Right renal pelvis (tissue), 4 donors: ENCODE measurements at places on chromosomes 4 and X. TPM values are rescaled to one million over a fixed set of nuclear protein-coding genes. Genes with fewer than 3 reads are reported as not detected.

The POU3F4 gene
- polyA plus RNA-seq: 7.3 TPM

- DNase-seq: no peak
Measured at GRCh38 chrX:81201071-81201470, 642 bp downstream of the HMGN5 start.

DNA sequence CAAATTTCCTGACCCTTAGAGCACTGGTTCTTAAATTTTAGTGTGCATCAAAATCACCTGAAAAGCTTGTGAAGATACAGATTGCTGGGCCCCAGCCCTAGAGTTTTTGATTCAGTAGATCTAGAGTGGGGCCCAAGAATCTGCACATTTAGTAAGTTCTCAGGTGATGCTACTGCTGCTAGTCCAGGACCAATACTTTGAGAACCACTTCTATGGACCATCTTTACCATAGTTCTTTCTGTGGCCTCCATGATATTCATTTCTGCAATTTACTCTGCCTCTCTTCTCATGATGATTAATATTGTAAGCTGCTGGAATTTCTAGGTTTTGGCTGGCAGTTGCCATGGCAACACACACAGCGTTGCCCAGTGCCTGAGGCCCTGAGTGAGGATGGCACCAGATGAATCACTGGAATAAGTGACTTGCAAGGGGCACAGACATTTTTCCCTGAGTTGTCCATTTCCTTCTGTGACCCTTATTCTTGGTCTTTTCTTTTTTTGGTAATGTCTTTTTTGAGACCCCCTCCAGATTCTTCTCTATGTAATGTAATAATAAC lies 83.6 kb downstream of the PPP1R2C start:
- DNase-seq: no peak

GRCh38 chr4:81628489-81628888 lies 156.8 kb upstream of the RASGEF1B start:
- DNase-seq: no peak

- DNase-seq: peak; percentile 3
Measured at GRCh38 chrX:15564981-15565579, 35.7 kb downstream of the ACE2 start.

DNA sequence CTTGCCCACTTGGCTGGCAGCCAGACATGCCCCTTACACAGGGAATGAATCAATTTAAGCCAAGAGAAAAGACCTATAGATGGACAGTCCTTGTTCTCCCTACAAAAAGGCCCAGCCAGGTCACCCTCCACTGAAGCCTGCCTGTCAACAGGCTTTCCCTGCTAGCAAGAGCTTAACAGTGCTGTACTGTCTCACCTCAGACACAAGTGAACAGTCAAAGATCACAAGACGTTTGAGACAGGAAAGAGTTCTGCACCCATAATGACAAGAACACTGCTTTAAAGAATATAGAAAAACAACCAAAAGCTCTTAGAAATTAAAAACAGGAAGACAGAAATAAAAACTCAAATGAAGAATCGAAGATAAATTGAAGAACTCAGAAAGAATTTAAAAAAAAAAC lies 4.6 kb downstream of the RNF175 start:
- no peak for DNase-seq

DNA sequence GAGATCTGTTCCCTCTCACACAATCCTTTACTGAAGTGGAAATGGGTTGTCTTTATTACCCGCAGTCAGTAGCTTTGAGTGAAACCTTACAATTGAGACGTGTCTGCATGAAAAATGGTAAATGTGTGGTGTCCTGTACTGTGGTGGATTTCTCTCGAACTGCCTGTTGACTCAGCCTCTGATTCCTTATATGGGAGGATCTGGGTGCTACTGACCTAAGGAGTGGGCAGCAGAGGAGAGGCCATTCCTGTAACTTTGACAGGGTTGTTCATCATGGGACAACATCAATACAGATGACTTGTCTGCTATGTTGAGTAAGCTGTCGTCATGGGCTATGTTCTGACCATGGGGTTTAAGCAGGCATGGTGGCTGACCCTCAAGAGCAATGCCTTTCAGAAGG lies 159.6 kb upstream of the WDR1 start:
- no peak for DNase-seq

The TMSB15A gene
- polyA plus RNA-seq: 73.8 TPM

GRCh38 chr4:6696611-6697010 lies 2.9 kb downstream of the S100P start:
- no peak for DNase-seq

DNA sequence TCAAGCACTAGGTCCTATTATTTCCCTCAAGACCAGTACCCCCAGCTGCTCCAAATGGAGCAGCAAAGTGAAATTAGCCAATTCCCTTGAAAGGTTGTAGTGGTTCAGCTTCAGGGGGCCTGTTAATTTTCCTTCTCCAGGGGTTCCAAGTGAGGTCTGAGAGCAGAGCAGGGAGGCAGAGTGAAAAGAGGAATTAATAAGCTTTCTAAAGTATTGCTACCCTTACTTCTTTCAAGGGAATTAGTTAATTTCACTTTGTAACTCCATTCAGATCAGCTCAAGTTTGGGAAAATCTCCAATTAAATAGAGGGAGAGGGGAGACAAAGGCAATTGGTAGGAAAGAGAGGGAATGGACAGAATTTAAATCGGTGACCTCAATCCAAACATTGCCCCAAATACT lies 78.7 kb upstream of the SLC7A11 start:
- no peak for DNase-seq

DNA sequence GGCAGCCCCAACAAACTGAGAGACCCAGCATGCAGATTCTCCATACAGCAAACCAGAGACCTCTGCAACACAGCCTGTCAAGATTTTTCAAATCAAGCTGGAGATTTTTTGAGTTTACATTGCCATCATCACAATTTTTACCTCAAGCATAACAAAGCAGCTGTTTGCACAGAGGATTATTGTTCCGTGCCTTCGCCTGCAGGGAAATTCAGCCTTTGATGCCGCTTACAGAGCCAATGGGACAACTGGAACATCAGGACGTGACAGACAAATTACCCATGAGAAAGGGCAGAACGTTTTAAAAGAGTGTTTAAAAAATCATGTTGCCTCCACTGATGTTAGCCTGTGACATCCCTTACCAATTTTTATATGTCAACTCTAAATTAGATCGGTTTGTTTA lies 363.7 kb downstream of the FBXW7 start:
- no peak for DNase-seq

DNA sequence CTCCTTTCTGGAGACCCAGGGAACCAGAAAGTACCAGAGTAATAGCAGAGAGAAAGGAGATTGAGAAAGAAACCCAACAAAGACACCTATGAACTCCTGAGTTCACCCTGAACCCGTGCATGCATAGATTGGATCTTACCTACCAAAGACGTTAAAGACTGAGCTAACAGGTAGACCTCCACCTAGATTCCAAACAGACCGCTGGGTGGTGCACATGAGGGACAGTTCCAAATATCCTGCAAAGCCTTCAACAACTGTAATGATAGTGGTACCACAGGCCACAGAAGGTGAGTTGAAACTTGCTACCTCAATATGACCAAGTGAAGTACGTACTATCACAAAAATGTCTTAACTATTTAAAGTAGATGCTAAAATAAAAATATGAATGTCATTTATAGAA lies 34.0 kb upstream of the NR0B1 start:
- DNase-seq: no peak

The TEX13B gene
- polyA plus RNA-seq: not detected

DNA sequence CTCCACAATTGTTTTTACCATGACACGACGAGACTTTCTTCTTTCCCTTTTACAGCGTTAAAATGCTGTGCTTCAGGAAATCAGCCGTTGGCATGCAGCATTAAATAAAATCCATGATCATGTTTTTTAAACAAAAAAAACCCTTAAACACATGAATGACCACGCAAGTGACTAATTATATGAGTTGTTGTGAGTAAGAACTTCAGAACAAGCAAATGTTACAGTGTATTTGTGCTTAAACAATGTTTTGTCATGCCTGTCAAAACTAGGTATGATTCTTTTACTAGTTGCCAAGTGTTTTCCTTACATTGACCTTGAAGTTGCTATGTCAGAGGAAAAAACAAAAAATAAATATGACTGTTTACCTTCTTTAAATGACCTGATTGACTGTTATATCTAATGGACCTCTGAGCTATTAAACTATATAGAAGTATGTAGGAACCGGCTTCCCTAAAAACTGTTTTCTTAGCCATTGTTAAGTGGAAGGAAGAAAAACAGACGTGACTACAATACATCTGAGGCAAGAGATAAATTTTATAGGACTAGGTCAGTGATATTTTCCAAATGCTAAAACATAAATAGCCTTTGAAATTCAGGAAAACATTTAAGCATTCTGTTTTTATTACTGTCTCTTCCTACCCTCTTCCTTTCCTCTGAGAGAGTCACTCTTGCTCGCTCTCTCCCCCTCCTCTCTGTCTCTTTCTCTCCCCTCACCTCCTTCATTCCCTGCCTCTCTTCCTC lies 197.1 kb downstream of the PALLD start:
- no peak for DNase-seq

DNA sequence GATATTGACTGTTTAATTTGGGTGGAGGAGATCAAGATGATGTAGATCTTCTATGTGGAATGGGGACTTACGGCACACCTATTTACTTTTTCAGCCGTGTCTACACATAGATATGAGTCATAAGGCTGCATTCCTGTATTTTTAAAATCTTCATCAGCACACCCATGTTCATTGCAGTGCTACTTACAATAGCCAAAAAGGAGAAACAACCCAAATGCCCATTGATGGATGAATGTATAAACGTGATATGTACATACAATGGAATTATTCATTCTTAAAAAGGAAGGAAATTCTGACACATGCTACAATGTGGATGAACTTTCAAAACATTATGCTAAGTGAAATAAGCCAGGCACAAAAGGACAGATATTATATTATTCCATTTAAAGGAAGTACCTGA lies 98.6 kb downstream of the AASDH start:
- DNase-seq: no peak

DNA sequence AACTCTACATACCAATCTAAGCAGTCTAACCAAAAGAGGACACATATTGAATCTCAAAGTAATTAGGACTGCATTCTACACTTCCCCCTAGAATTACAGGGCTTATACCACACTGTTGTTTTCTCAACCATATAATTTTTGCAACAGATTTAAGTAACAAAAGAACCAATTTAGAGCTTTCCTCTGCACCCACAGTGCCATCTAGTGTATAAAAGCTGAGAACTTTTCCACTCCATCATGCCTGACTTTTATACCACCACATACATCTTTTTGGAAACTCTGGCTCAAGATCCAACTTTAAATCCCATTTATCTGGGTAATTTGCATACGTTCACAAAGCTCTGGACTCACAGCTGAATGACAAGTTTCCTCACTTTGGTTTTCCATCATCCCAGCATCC lies 99.5 kb downstream of the EFHC2 start:
- DNase-seq: no peak

The VSIG4 gene
- 5.8 TPM for polyA plus RNA-seq

DNA sequence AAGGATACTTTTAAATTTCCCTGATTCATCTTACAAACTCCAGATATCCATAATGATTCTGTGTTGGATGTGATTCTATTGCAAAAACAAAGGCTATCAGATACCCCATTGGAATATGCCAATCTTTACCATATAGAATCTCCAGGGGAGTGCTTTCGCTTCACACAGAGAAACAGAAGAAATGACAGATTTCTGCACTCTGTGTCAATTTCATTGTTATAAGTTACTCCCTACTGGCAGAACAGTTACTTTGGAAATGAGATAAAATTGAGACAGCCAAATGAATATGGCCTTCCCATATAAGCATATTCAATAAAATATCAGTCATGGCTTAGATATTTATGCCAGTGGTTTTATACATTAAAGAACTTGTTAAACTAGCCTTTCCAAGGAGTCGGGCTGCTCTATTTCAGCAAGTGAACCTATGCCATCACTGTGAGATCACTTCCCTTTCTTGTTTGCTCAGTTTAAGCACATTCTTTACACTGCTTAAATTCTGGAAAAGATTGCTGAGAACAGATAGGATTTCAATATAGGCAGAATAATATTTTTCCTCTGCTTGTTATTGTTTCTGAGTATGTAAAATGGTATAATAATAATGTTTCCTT lies 127.5 kb upstream of the ANXA10 start:
- no peak for DNase-seq

DNA sequence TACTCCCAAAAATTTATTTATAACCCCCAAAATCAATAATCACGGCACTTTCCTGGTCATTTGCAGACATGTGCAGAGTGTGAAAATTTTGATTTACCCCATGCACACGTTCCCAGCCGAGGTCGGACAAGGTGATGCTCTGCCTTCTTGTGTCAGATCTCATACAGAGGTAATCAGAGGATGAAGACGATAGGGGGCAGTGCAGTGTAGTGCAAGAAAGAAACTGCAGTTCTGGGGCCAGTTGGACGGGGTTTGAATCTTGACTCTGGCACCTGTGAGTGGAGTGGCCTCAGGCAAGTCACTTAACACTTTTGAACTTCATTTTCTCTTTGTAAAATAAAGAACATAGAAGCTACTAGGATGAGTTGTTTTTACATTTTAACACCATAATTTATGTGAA lies 88.4 kb downstream of the FRMPD3 start:
- DNase-seq: no peak

DNA sequence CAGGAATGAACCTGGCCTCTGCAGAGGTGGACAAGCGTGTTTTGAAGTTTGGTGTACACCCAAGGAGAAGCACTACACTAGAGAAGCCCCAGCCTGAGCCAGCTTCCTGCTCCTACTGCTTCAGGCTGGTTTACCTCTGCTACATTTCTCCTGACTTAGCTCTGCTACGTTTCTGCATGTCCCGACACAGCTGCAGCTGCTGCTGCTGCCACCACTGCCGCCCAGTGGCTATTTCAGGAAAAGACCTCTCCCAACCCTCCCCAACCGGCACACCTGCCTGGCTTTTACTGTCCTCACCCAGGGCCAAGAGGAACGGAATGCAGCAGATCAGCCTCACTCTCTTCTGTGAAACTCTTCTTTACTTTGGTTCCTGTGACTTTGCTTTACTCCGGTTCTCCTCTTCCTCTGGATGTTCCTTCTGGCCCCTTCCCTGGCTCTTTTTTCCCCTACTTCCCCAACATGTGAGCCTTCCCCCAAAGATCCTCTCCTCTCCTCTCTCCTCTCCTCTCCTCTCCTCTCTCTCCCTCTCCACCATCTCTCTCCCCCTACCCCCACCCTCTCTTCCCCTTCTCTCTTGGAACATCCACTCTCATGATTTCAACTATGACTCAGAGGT lies 3.1 kb upstream of the P2RY4 start:
- DNase-seq: peak; percentile 0

The TSPAN5 gene
- 29.6 TPM for polyA plus RNA-seq

The VCX gene
- not detected for polyA plus RNA-seq

- DNase-seq: no peak
Measured at GRCh38 chrX:32538554-32538953, 672.8 kb downstream of the DMD start.

- DNase-seq: no peak
Measured at GRCh38 chr4:8515316-8516060, 64.7 kb upstream of the GPR78 start.

DNA sequence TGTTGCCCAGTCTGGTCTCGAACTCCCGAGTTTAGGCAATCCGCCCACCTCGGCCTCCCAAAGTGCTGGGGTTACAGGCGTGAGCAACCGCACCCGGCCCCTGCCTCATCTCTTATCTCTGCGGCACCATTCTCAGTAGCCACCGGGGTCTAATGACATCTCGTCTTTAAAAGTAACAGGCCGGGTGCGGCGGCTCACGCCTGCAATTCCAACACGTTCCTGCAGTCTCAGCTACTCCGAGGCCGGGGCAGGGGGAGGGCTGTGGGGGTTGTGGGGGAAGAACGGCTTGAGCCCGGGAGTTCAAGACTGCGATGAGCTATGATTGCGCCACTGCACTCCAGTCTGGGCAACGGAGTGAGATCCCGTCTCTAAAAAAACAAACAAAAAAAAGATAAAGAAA lies 28.8 kb downstream of the ING2 start:
- DNase-seq: no peak
